ENCODE measurements at places on chromosomes 16 and 17.

- DNase-seq = no peak
Measured at GRCh38 chr17:10198509-10199249, at the start of gene GAS7. Gene GAS7 (minus strand): TSS chr17:10198606.

DNA sequence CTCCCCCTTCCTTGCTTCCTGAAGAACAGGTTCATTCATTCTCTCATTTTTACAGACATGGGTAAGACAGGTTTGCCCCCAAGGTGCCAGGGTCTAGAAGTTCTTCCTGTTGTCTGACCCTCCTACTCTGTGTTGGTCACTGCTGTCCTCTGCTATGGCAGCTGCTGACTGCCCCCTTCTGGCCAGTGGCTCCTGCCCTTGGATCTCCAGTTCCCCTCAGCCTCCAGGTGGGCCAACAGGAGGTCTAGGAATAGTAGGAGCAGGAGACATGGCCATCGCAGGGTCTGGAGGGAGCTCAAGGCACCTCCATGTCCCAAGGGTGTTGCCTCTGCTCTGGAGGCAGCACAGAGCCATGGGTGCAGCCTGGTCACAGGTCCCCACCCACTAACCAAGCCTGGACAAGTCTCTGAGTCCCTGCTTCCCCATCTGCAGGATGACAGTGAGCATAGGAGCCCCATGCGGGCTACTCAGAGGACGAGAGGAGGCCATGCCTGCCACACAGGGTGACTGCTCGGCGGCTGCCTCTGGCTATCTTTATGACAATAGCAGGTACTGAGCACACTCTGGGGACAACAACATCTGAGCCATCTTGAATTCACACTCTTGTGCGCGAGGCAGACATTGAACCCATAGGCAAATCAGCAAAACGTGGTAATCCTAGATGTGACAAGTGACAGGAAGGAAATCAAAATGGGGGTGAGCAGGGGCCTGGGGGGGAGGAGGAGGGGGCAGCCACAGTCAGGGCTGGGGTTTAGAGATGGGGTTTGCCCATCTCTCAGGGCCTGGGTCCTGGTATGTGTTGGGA is 27.0 kb upstream of the NXPH3 start:
- DNase-seq = no peak

- DNase-seq = no peak
Measured at GRCh38 chr17:71338396-71338795, 782.4 kb upstream of the SOX9 start.

DNA sequence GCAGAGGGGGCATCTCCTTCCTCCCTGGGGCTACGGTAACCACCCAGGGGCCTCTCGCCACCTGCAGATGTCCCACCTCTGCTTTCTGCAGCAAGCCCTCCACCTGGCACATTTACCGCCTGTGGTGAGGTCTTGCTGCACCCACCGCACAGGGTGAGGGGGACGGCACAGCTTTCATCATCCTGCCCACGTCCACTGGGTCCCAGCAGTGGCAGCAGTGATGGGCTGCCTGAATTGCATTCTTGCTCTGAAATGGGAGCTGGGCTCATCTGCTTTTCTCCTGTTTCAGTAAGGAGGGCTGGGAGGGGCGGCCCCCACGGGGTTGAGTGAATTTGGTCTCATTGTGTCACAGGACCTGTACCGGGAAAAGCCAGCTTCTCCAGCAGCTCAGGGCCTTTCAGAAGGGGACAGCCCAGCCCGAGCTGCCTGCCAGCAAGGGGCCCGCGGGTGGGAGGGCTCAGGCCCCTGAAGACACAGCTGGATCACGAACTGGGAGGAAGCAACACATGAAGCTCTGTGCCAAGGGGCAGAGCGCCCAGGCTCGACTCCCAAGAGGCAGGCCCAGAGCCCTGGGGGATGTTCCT is 12.7 kb downstream of the DNAAF8 start:
- no peak for DNase-seq

- no peak for DNase-seq
Measured at GRCh38 chr17:43338886-43339516, 59.8 kb upstream of the ARL4D start.

- no peak for DNase-seq
Measured at GRCh38 chr16:70258946-70259345, 7.2 kb upstream of the EXOSC6 start.

- DNase-seq = no peak
Measured at GRCh38 chr17:17635126-17635525, 43.6 kb upstream of the PEMT start.

- DNase-seq = no peak
Measured at GRCh38 chr17:50238601-50239280, 35.5 kb upstream of the TMEM92 start.

DNA sequence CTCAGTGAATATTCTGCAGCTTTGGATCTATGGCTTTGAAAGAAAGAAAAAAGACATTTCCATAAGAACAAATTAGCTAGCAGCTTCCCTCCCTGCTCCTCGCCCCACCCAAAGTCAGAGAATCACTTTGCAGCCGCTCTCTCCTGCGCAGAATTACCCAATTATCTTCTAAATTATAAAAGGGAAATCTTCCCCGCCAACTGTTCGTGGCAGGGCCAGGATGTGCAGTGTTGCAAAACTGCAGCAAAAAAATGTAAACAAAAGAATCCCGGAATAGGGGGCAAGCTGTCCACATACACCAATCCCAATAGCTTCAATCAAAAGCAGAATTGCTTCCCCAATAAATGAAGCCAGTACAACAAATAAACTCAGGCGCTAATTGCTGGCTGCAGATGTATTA is 510.6 kb downstream of the RBFOX1 start:
- no peak for DNase-seq

GRCh38 chr16:10121491-10121890 is 60.7 kb downstream of the GRIN2A start:
- DNase-seq = no peak

DNA sequence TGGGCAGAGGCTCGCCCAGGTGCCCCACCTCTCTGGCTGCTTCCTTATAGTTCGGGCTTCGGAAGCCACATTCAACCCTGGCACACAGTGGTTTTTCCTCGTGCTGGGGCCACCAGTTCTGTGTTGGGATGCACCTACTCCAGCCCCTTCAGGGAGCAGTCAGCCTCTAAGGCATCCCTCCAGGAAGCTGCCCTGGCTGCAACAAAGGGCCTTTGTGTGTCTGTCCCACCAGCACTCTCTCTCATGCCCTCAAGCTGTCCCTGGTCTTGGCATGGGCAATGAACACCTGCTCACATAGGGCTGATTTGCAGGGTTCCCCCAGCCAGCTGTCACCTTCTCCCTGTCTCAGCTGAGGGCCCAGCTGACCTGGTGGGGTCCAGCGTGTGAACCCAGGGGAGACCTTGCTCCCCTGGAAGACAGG is 754 bp upstream of the NOXO1 start:
- DNase-seq = no peak

- DNase-seq = no peak
Measured at GRCh38 chr16:13480801-13481200, 439.2 kb upstream of the ERCC4 start.

- DNase-seq = no peak
Measured at GRCh38 chr16:84214451-84215066, 23.6 kb downstream of the ADAD2 start.

GRCh38 chr16:90008708-90009145 is 10.5 kb downstream of the DBNDD1 start:
- peak; percentile 63 for DNase-seq

GRCh38 chr16:81003610-81004460 is 2.9 kb downstream of the CMC2 start:
- DNase-seq = no peak

- DNase-seq = peak; percentile 75
Measured at GRCh38 chr16:78742501-78743283, 643.2 kb downstream of the WWOX start.

GRCh38 chr16:87874639-87875427 is 5.5 kb upstream of the SLC7A5 start:
- DNase-seq = peak; percentile 81

GRCh38 chr17:5583426-5584382 is 605 bp downstream of the NLRP1 start:
- DNase-seq = no peak

DNA sequence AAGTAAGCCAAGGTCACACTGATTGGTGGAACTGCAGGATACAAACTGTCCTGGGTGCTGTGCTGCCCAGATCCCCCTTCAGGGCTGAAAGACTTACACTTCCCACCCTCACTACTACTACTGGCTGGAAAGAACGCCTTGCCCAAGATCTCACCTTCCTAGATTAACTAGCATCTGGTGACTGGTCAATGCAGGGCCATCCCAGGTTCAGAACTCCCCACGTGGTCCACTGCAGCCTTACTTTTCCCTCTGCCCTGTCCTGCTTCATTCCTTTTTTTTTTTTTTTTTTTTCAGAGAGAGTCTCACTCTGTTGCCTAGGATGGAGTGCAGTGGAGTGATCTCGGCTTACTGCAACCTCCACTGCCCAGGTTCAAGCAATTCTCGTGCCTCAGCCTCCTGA is 2.3 kb upstream of the PDZD9 start:
- no peak for DNase-seq

- DNase-seq = no peak
Measured at GRCh38 chr16:49528060-49528865, 154.7 kb downstream of the C16orf78 start.

DNA sequence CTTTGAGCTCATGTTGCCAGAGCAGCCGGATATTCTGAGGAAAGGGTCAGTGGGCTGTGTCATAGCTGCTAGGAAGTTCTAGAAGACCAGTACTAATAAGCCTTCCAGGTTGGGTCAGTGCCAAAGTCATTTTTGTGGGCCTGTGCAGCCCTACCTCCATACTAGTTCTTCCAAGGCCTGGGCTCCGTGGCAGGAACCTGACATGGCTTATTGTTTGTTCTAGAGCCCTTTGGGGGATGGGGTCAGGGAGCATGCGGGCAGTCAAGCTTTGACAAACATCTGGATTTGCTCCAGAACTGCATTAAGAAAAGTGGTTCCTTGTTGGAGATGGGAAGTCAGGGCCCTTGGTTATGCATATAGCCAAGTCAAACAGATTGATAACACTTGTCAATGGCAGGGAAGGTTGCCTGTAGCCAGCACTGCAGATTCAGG is 7.6 kb downstream of the ALKBH5 start:
- DNase-seq = no peak

GRCh38 chr17:80791758-80792284 is 199.8 kb upstream of the CHMP6 start:
- DNase-seq = no peak

DNA sequence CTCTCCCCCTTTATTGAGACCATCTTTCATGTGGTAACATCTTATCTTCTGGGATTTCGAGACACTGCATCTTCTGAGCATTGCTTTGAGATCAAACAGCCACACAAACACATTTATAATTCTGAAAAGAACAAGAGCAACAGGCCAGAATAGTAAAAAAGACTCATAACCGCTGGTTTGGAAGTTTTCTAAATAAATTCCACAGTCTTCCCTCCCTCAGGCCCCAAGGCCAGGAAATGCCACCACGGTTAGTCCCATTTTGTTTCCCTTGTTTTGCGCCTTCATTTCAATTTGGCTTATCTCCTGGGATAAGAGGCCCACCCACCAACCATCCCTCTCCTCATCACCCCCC is 25.3 kb downstream of the LITAF start:
- no peak for DNase-seq

Measured in stimulated activated CD4-positive, alpha-beta T cell treated with anti-CD3 and anti-CD28 coated beads, Interleukin-15, amount 100 ng/mL, for 48 hours (primary cell).